ENCODE measurements at places on chromosomes 11 and 22.

GRCh38 chr11:119486016-119486415 is 63.0 kb upstream of the THY1 start:
- no peak for DNase-seq

- DNase-seq = no peak
Measured at GRCh38 chr11:121892131-121892681, 223.8 kb downstream of the BLID start.

DNA sequence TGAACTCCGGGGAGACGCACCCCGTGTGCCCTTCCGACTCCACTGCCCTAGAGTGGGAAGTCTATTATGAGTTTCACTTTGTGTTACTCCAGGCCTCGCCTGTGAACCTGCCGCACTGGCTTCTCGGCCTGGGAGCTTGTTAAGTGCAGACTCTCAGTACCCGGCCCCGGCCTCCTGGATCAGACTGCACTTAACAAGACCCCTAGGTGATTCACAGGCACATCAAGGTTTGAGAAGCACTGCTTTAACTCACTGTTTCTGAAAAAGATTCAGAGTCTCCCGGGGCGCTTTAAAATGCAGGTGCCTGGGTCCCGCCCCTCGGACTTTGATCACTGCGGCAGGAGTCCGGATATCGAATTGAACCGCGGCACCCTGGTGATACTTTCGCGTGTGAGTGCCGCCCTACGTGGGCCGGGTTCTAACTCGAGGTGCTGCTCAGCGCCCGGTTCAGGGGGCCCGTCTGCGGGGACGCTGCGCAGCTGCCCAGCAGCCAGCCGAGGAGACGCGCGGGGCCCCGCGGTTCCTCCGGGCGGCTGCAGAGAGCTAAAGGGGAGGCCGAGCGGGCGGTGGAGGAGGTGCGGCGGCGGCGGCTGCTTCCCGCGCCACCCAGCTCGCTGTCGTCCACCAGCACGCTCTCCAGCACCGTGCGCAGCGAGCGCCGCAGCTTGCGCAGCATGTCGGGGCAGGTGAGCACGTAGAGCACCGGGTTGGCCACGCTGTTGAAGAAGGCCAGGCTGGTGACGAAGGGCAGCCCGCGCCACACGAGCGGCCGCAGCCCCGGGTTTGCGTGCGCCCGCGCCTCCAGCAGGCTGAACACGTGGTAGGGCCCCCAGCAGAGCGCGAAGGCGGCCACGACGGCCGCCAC is 3.4 kb downstream of the PTGDR2 start:
- DNase-seq = no peak

- no peak for DNase-seq
Measured at GRCh38 chr11:97893612-97894011, 1127.1 kb upstream of the CNTN5 start.

- DNase-seq = no peak
Measured at GRCh38 chr11:665704-666281, 28.7 kb downstream of the DRD4 start.

DNA sequence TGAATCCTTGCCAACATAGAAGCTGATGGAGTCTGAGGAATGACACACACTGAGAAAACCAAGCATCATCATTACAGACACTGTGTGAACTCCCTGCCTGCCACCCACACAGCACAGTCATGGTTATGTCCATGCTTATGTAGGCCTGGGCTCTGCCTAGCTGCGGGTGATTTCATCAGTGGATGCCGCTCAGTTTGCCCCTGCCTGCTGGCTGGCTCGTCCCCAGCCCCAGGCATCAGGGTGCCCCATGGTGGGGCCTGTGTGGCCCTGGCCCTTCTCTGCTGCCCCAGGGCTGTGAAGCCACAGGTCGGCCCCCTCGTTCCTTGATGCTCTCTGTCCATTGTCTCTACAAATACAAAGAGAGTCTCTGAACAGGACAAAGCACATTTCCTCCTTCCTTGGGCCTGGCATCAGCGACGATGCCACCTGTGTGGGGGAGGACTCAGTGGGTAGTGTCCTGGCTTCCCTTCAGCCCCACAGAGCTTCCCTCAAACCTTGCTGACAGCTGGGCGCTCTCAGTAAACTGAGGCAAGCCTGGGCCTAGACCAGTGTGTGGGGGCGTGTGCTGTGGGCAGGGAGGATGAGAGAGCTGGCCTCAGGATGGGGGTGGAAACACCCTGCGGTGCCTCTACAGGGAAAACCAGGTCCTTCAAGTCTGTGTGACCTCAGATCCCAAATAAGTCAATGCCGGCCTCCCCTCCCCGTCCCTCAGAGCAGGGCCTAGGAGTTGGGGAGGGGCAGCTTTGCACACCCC is 20.0 kb upstream of the TUB start:
- DNase-seq = no peak

GRCh38 chr11:112307616-112308015 is 47.0 kb upstream of the PLET1 start:
- DNase-seq = no peak

DNA sequence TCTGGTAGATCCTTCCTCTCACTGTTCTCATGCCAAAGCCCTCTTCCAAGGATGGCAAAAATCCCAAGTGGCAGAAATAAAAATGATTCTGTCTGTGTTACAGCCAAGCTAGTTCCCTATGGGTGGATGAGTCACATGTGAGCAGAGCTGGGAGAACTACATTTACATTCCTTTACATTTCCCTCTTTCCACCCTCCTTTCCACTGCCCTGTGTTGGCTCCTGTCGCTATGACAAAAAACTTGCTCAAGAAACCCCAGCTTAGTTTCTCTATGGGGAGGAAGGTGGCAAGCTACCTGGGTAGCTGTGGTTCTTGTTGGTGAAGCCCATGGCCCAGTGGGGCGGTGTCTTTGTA is 10.2 kb upstream of the DDB2 start:
- no peak for DNase-seq

DNA sequence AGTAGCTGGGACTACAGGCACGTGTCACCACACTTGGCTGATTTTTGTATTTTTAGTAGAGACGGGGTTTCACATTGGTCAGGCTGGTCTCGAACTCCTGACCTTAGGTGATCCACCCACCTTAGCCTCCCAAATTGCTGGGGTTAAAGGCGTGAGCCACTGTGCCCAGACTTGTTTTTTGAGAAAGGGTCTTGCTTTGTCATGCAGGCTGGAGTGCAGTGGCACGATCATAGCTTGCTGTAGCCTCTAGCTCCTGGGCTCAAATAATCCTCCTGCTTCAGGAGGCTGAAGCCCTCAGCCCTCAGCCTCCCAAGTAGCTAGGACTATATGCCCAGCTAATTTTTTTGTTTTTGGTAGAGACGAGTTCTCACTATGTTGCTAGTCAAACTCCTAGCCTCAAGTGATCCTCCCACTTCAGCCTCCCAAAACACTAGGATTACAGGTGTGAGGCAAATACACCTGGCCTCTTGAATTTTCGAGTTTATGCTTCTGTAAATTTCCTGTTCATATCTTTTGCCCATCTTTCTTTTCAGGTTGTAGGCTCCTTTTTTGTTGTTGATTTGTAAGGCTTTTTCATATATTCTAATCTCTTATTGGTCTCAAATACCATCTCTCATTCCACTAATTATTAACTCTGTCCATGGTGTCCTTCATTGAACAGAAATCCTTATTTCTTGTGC is 3.4 kb upstream of the RBM4B start:
- DNase-seq = no peak

GRCh38 chr22:37122598-37123180 is 13.2 kb upstream of the TMPRSS6 start:
- no peak for DNase-seq

DNA sequence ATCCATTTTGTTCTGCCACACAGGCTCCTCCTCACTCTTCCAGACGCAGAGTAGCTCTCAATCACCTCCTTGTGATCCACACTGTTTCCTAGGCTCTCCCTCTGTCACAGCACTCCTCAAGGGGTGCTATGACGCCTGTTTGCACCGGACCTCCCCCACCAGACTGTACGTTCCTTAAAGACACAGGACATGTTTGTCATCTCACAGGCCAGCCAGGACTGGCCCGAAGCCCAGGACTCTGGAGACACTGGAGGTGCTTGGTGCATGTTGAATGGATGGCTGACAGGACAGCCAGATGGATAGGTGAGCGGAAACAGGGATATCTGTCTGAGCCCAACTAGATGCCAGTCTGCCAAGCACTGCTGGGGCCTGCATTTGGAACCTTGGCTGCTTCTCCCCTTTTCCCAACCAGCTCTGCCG is 13.6 kb downstream of the PLA2G6 start:
- DNase-seq = no peak

GRCh38 chr22:37985751-37986281 is 1.5 kb upstream of the SOX10 start:
- no peak for DNase-seq

- no peak for DNase-seq
Measured at GRCh38 chr11:100851584-100852152, 164.6 kb downstream of the ARHGAP42 start.

DNA sequence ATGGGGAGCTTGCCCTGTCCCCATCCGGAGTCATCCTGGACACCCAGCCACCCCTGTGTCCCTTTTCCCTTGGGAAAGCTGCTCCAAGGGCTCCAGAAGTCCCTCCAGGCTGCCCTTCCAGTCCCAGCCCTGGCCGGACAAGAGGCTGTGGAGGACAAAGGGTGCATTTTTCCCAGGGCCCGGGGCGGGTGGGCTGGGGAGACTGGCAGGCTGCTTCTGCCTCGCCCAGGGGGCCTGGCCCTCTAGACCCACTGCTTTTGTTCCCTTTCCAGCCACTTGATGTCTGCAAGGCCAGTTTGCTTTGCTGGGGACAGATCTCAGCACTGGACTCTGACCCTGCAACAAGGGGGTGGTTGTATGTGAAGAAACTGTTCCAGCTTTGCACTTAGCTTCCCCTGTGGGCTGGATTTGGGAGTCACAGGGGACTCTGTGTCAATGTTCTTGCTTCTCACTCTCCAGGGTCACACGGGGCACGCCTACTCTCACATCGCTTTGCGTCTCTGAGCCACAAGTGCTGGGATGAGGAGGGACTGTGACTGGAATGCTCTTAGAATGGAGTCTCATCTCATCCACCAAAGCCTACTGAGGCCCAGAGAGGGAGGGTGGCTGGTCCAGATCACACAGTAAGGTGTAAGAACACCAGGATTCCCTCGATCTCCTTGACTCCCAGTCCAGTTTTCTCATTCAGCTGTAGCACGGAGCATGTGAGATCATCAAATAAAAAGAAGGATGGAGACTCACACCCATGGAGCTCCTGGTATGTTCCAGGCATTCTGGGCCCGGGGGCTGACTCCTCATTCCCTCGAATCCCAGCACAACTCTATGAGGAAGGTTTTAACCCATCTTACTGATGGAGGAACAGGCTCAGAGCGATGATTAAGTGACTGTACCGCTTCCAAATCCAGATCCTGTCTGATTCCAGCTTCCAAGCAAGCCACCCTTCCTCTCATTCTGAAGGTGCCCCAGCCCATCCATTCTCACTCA is 59.9 kb downstream of the FBXO7 start:
- DNase-seq = no peak

DNA sequence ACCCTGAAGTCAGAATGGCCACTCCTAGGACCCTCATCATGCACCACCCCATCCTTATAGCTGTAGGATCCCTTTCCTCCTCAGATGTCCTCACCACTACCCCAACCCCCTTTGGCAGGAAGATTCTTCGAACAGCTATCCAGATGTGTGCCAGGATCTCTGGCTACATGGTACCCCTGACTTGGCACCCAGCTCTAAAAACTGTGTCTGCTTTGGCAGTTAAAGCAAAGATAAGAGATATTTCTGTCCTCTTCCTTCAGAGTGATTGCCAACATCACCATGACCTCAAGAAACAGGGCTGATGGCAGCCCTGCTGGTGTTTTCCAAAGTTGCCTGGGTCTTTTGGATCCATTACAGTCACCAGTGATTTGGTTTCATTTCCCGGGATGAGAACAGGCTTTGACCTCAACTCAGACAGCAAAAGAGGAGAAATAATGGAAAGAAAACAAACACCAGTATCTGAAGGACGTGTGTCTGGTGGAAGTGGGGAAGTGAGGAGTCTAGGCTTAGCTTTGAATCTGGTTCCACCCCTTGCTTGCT is 4.3 kb upstream of the NRIP3 start:
- DNase-seq = no peak

DNA sequence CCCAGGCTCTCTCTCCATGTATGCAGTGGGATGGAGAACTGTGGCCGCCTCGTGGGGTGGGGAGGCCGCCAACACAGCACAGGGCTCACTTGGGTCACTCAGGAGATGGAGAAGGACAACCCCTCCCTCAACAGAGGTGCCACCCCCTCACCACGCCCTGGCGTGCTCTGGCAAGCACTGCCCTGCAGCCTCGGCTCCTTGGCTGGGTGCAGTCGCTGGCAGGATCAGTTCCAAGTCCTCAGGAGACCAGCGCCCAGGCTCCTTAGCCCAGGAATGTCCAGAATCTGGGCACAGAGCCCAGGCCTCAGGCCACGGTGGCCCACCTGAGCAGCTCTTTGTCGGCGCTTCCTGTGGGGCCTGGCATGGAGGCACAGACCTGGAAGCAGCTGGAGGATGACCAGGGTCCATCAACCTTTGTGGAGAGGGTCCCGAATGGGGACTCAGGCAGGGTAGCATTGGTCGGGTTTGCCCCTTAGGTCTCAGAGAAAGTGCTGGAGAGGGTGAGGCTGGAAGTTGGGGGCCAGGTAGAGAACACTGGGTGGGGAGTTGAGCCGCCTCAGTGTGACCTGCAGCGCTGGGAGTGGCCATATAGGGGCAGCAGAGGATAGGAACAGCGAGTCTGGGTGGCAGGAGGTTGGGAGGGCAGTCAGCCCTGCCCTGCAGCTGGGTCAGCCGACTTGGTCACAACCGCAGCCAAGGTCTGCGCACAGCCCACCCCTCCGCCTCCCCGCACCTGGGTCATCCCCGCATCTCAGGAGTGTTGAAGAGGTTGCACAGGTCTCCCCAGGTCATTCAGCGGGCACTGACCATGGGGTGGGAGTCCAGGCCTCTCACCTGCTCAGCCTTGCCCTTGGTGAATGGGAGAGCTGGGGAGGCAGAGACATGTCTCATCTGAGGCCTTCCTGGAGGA is 8.2 kb downstream of the SUSD2 start:
- DNase-seq = peak; percentile 54

DNA sequence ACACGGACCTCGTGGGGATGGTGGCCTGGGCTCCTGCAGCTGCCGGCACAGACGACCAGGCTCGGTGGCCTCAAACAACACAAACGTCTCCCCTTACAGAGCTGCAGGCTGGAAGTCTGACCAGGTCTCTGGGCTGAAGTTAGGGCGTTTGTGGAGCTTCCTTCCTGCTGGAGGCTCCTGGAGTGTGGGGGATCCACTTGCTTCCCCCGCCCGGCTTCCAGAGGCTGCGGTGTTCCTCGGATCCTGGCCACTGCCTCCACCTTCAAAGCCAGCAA is 313.5 kb downstream of the CTTN start:
- DNase-seq = no peak

GRCh38 chr11:79160791-79161403 is 279.9 kb downstream of the TENM4 start:
- DNase-seq = no peak
